Thoracic aorta (tissue), 2 donors: ENCODE measurements at places on chromosomes 2 and 18.

GRCh38 chr2:15023221-15023620 lies 390.7 kb downstream of the LRATD1 start:
- no peak for DNase-seq
- no peak overlapping the region for H3K27ac ChIP-seq
- H3K4me3 ChIP-seq: no peak overlapping the region
- H3K36me3 ChIP-seq: no peaks in the 10 kb centered on the region
- H3K4me1 ChIP-seq: no peaks in the 10 kb centered on the region

DNA sequence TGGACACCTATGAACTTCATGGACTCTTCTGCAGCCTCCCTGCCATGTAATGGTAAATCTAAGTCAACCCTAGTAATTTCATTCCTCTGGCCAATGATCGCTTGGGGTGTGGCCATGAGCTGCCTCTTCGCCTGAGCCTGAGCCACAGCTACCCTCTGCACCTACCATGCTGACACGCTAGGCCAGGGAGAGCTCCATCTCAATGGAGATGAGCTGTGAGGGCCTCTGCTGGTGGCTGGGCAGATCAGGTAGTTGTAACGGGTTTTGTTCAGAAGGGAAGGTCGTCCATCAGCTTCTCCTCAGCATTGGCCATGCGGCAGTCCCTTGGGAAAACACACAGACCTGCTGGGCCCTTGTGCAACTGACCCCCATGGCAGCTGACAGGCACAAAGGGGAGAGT lies 24.4 kb downstream of the MPHOSPH10 start:
- no peak overlapping the region for H3K27ac ChIP-seq
- H3K27me3 ChIP-seq: no peaks in the 10 kb centered on the region
- peaks cover 4% of the 10 kb centered on the region for H3K4me1 ChIP-seq
- no peak overlapping the region for H3K4me3 ChIP-seq
- no peaks in the 10 kb centered on the region for H3K36me3 ChIP-seq

GRCh38 chr2:190722061-190722759 lies 73.3 kb downstream of the NAB1 start:
- H3K4me3 ChIP-seq: no peak overlapping the region
- no peaks in the 10 kb centered on the region for H3K27me3 ChIP-seq
- peaks cover 4% of the 10 kb centered on the region for H3K4me1 ChIP-seq
- no peak overlapping the region for H3K27ac ChIP-seq
- no peaks in the 10 kb centered on the region for H3K36me3 ChIP-seq

GRCh38 chr2:226893216-226893615 lies 57.4 kb downstream of the RHBDD1 start:
- no peaks in the 10 kb centered on the region for H3K4me1 ChIP-seq
- no peaks in the 10 kb centered on the region for H3K27me3 ChIP-seq
- DNase-seq: no peak
- H3K4me3 ChIP-seq: no peak overlapping the region
- H3K36me3 ChIP-seq: no peaks in the 10 kb centered on the region
- H3K27ac ChIP-seq: no peak overlapping the region

- no peak overlapping the region for H3K4me3 ChIP-seq
- H3K27ac ChIP-seq: no peak overlapping the region
- no peaks in the 10 kb centered on the region for H3K4me1 ChIP-seq
- no peak for DNase-seq
Observed at GRCh38 chr2:21469564-21469963, 345.8 kb downstream of the TDRD15 start.

- peaks cover 29% of the 10 kb centered on the region for H3K4me1 ChIP-seq
- H3K4me3 ChIP-seq: no peak overlapping the region
- no peak for DNase-seq
- no peaks in the 10 kb centered on the region for H3K27me3 ChIP-seq
- H3K36me3 ChIP-seq: no peaks in the 10 kb centered on the region
Observed at GRCh38 chr2:152525277-152525838, 190.4 kb downstream of the FMNL2 start.

- H3K27ac ChIP-seq: no peak overlapping the region
- H3K27me3 ChIP-seq: no peaks in the 10 kb centered on the region
- peaks cover 28% of the 10 kb centered on the region for H3K36me3 ChIP-seq
Observed at GRCh38 chr2:237378650-237379049, 35.3 kb downstream of the COL6A3 start.

- DNase-seq: no peak
- H3K4me1 ChIP-seq: peaks cover 18% of the 10 kb centered on the region
- no peaks in the 10 kb centered on the region for H3K27me3 ChIP-seq
- H3K27ac ChIP-seq: peak overlapping the region; percentile 71
- peak overlapping the region; percentile 98 for H3K4me3 ChIP-seq
- no peaks in the 10 kb centered on the region for H3K36me3 ChIP-seq
Observed at GRCh38 chr2:99488539-99489062, 1.2 kb downstream of the REV1 start.

DNA sequence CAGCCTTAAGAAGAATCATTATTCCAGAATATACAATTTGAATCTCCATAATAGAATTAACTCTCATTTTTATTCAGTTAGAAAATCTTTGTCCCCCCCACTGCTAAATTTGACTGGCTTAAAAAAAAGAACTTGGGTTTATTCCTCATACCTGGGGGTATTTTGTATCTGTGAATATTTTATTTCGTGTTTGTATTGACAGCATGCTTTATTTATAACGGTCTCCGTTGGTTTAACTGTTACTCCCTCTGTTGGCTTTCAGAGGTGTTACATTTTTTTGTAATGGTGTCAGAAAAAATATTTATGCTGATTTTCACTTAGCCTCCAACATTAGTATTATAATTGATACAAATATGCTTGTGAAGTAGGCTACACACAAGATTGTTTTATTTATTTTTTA lies 109.1 kb downstream of the HAUS1 start:
- peaks cover 5% of the 10 kb centered on the region for H3K4me1 ChIP-seq
- H3K27ac ChIP-seq: no peak overlapping the region
- no peaks in the 10 kb centered on the region for H3K27me3 ChIP-seq
- DNase-seq: no peak
- no peaks in the 10 kb centered on the region for H3K36me3 ChIP-seq
- no peak overlapping the region for H3K4me3 ChIP-seq

DNA sequence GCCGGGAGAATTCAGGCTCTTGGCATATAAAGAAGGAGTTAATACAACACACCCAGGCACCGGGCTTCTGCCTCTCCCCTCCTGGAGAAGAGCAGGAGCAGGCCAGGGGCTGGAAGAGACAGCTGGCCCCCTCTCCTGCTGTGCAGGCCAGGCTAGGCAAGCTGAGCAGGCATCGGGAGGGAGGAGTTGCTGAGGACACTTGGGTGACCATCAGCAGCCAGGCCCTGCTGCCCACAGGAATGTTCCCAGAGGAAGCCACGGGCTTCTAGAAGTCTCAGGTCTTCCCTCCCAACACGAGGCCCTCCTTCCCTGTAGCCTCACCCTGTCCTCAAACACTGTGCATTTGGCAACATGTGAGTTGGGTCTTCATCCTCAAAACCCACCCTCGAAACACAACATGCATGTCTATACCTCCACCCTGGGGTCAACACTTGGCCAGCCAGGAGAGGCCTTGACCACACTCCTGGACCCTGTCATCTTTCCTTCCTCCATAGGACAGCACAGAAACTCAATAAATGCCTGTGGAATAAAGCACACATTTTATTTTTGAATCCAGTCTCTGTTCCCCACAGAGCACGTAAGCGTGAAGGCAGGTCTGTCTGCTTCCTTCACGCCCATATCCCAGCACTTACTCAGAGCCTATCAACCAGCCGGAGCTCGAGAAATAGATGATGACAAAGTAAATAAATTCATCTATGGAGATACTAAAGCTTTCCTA lies 433.8 kb upstream of the ID2 start:
- no peaks in the 10 kb centered on the region for H3K36me3 ChIP-seq
- H3K27me3 ChIP-seq: no peaks in the 10 kb centered on the region
- H3K4me1 ChIP-seq: peaks cover 19% of the 10 kb centered on the region
- DNase-seq: no peak

GRCh38 chr2:238476258-238476657 lies 49.5 kb downstream of the ASB1 start:
- no peak overlapping the region for H3K4me3 ChIP-seq
- no peaks in the 10 kb centered on the region for H3K4me1 ChIP-seq
- no peak for DNase-seq

DNA sequence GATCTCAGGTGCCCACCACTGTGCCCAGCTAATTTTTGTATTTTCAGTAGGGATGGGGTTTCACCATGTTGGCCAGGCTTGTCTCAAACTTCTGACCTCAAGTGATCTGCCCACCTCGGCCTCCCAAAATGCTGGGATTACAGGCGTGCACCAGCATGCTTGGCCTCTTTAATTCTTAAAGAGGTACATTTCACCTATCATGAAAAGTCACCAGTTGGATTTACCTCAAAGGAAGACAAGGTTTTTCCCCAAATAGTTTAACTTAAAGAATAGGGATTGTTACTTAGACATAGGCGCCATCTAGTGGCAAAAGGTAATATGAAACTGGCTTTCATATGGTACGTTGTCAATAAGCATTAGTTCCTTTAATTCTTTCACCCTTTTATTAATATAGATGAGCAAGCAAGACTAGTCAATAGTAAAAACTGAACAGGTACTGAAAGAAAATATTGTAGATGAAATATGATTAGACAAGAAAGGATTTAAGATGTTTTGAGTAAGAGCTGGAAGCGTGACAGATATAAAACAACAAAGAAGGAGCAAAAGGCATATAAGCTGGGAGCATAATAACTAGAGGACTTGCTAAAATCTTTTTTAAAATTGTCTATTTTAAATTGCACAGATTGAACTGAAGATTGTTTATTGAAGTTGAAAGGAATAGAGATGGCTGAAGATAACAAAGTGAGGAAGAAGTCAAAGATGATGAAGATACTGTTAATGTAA lies 35.0 kb upstream of the PSMD14 start:
- no peaks in the 10 kb centered on the region for H3K36me3 ChIP-seq
- no peaks in the 10 kb centered on the region for H3K27me3 ChIP-seq
- no peaks in the 10 kb centered on the region for H3K4me1 ChIP-seq
- H3K27ac ChIP-seq: no peak overlapping the region

GRCh38 chr2:39717067-39717466 lies 51.4 kb downstream of the TMEM178A start:
- no peak for DNase-seq
- H3K27ac ChIP-seq: no peak overlapping the region
- H3K4me1 ChIP-seq: peaks cover 28% of the 10 kb centered on the region
- no peak overlapping the region for H3K4me3 ChIP-seq

- no peaks in the 10 kb centered on the region for H3K4me1 ChIP-seq
- no peaks in the 10 kb centered on the region for H3K36me3 ChIP-seq
- H3K27ac ChIP-seq: no peak overlapping the region
Observed at GRCh38 chr2:47639467-47639866, 143.5 kb upstream of the MSH6 start.

GRCh38 chr18:79950515-79951341 lies 725 bp downstream of the SLC66A2 start:
- DNase-seq: no peak
- H3K27ac ChIP-seq: no peak overlapping the region
- H3K36me3 ChIP-seq: no peaks in the 10 kb centered on the region
- H3K27me3 ChIP-seq: no peaks in the 10 kb centered on the region
- peak overlapping the region; percentile 97 for H3K4me3 ChIP-seq

- H3K36me3 ChIP-seq: no peaks in the 10 kb centered on the region
- H3K4me1 ChIP-seq: no peaks in the 10 kb centered on the region
- no peak for DNase-seq
- H3K4me3 ChIP-seq: no peak overlapping the region
Observed at GRCh38 chr2:186822323-186822722, 26.6 kb downstream of the ZSWIM2 start.

- H3K27ac ChIP-seq: peak overlapping the region; percentile 73
- no peaks in the 10 kb centered on the region for H3K36me3 ChIP-seq
- no peaks in the 10 kb centered on the region for H3K27me3 ChIP-seq
- H3K4me1 ChIP-seq: peaks cover 32% of the 10 kb centered on the region
- no peak overlapping the region for H3K4me3 ChIP-seq
Observed at GRCh38 chr2:233082222-233082930, 22.2 kb downstream of the INPP5D start.

DNA sequence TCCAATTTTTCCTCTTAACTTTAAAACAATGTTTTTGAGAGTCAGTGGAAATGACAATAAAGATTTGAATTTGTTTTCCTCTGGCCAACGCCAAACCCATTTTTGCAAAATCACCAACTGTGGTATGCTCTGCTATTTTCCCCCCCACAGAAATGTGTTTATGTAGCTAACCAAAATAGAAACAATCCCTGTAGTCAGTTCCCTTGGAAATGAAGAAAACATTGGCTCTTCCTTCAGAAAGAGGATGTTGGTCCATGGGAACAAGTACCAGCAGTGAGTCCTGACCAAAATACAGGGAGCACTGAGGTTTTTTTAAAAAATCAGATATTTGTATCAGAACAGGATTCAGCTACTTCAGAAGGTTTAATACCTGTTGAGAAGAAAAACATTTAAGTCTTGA lies 65.3 kb downstream of the SLC40A1 start:
- no peaks in the 10 kb centered on the region for H3K36me3 ChIP-seq
- H3K4me1 ChIP-seq: peaks cover 15% of the 10 kb centered on the region
- no peaks in the 10 kb centered on the region for H3K27me3 ChIP-seq
- DNase-seq: no peak
- H3K4me3 ChIP-seq: no peak overlapping the region

DNA sequence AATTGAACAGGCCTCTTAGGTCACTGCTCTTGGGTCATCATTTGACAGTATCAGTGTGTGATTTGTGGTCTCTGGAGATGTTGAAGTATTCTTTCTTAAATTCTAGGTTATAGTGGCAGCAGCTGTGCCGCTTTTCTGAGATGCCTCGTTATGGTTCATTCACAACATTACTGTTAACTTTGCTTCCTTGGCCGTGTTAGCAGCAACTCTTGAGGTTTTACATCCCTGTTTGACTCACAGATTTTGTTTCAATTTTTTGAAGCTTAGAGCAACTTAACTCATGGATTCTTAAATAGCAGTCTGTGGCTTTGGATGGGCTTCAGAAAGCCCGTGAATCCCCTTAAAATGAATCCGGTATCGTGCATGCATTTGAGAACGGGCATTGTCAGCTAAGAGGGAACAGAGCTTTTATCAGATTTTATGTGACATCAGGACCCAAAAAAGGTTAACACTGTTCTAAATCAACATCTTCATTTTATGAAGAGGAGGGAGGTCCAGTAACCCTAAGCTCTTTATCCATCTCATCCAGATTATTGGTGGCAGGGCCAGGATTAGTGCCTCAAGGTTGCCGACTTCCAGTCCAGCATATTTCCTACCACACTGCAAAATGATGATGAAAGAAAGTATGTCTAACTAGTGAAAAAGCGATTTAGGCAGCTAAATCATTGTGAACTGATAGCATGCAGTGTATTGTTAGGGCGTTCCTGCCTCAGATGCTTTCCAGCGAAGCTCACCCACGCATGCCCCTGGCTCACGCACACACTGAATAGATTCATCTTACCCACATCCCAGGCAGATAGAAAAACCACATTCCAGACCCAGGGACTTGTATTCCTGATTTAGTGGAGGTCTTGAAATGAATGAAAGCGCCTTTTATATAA lies 5.1 kb downstream of the TRIB2 start:
- peak overlapping the region; percentile 92 for H3K4me3 ChIP-seq
- H3K27ac ChIP-seq: no peak overlapping the region
- no peak for DNase-seq
- H3K27me3 ChIP-seq: no peaks in the 10 kb centered on the region
- peaks cover 5% of the 10 kb centered on the region for H3K36me3 ChIP-seq

GRCh38 chr18:12238826-12239225 lies 15.3 kb upstream of the CIDEA start:
- no peaks in the 10 kb centered on the region for H3K27me3 ChIP-seq
- no peak overlapping the region for H3K27ac ChIP-seq
- no peaks in the 10 kb centered on the region for H3K36me3 ChIP-seq

GRCh38 chr18:77487951-77488740 lies 238.5 kb downstream of the GALR1 start:
- H3K4me3 ChIP-seq: no peak overlapping the region
- no peaks in the 10 kb centered on the region for H3K4me1 ChIP-seq
- H3K27me3 ChIP-seq: no peaks in the 10 kb centered on the region
- no peaks in the 10 kb centered on the region for H3K36me3 ChIP-seq
- no peak overlapping the region for H3K27ac ChIP-seq
